ENCODE measurements at places on chromosomes 3 and 15.

GRCh38 chr3:12405432-12406272, 78.6 kb upstream of the TSEN2 start:
- no peak for DNase-seq

GRCh38 chr3:149352556-149352955, 19.1 kb upstream of the TM4SF18 start:
- peak; percentile 75 for DNase-seq

DNA sequence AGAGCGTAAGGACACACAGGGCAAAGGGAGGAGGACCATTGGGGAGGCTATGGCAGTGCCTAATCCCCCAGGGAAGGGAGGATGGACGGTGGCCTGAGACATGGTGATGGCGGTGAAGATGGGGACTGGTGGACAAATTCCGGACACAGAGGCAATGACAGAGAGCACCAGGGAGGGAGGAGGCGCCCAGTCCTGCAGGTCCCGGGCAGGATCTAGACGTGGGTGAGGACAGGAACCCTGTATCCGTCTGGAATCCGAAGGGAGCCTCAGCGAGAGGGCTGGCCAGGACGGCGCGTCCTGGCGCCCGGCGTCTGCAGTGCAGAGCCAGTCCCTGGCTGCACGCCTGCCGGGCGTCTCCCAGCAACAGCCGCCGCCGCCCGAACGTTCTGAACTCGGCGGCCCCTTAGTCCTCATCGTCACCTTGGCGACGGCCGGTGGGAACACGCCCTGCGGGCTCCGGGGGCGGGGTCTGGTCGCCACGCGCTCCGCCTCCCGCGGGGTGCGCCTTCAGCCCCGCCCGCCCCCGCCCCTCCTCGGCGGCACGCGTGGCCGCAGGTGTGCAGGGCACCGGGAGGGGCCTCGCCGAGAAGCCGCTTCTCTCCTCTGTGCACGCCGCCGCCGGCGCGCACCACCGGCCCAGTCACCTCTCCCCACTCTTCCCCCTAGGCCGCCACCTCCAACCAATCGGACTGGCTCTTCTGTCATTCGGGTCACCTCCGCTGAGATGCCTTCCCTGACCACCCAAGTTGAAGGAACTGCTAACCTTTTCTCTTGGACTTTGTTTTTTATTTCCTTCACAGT, 11.6 kb downstream of the XIRP1 start:
- peak; percentile 89 for DNase-seq

DNA sequence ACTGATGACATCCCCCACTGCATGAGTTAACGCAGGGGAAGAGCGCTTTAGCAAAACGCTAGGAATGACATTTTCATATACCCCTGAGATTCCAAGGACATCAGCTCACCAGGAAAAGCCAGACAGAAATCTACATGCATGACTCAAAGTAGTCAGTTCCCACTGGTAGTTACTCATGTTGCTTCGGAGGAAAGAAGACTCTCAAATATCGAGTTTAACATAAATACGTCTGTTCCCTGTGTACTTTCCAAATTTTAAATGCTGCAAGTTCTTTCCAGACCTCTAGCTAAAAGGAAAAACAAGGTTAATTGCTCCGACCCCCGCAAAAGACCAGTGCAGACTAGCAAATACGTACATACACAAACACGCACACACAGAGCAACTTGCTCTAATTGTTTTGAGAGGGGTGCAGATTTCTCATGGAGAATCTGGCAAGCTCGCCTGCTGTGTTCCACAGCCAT, 115.4 kb upstream of the PRICKLE2 start:
- no peak for DNase-seq

GRCh38 chr3:126056681-126057500, 27.0 kb downstream of the SLC41A3 start:
- no peak for DNase-seq

Data from WERI-Rb-1 (cell line).